Hippocampal formation (tissue), 2 donors: ENCODE measurements at places on chromosomes 13 and 19.
A peak's percentile ranks its signal among the peaks of the same experiment; 100 is the strongest.

- DNase-seq: no peak
Measured at GRCh38 chr13:32391101-32391619, 36.8 kb downstream of the N4BP2L1 start.

GRCh38 chr19:23823952-23824389, 65.3 kb upstream of the ZNF681 start:
- no peak for DNase-seq

GRCh38 chr13:107360010-107360409, 792.1 kb upstream of the ARGLU1 start:
- no peak for DNase-seq

GRCh38 chr19:45922281-45922680, 7.7 kb upstream of the NANOS2 start:
- DNase-seq: no peak

- DNase-seq: no peak
Measured at GRCh38 chr13:31978021-31978420, 53.6 kb upstream of the FRY start.

- DNase-seq: no peak
Measured at GRCh38 chr13:92843549-92843948, 383.1 kb upstream of the GPC6 start.

GRCh38 chr19:29001141-29001581, 211.8 kb downstream of the UQCRFS1 start:
- DNase-seq: no peak

GRCh38 chr13:102580552-102581169, 16.1 kb upstream of the TPP2 start:
- peak; percentile 72 for DNase-seq

GRCh38 chr13:25493931-25494640, 122.3 kb downstream of the ATP8A2 start:
- DNase-seq: no peak

DNA sequence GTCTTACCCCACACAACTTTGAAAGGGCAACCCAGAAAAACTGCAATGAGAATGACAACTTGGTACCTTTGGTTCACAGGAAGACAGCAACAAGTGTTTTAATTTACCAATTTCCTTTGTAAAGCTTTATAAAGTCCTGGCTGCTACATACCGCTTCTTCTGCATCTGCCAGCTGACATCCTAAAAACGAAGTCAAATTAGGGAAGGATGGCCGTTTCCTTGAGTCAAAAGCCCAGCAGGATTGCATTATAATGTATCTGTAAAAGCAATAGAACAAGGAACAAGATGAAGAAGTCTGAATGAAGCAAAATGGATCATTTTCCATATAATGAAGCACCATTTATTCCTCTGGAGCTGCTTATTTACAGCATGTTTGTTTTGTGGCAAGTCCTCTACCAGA, 25.8 kb upstream of the URAD start:
- no peak for DNase-seq

GRCh38 chr13:93227280-93227877, 772 bp downstream of the GPC6 start:
- DNase-seq: no peak
